ENCODE measurements at places on chromosomes 7 and 10.

DNA sequence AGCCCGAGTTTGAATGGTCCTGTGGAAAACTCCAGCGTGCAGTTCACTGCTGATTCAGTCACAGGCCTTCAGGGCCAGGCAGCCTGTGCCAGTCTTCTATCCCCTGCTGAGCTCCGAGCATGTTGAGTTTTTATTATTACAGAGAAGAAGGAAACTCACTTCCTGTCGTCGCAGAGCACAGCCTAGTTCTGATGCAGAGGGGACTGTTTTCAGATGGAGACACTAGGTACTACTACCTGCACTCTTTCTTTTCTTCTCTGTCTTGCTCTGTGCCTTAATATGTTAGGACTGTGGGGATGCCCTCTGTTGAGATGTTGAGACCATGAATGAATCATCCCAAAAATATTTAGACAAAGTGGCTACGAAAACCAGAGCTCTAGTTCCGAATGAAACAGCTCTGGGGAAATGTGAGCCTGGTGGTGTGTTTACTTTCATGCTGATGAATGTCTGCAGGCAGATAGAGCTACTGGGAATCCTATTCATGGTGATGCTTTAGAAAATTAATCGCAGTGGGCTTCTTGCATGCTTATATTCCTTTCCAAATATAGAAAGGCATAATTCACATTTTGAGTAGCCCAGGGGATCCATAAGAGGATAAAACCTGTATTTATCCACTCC, 29.6 kb downstream of the CASP7 start:
- DNase-seq = no peak

GRCh38 chr7:101953248-101953819, 135.9 kb downstream of the CUX1 start:
- DNase-seq = no peak

DNA sequence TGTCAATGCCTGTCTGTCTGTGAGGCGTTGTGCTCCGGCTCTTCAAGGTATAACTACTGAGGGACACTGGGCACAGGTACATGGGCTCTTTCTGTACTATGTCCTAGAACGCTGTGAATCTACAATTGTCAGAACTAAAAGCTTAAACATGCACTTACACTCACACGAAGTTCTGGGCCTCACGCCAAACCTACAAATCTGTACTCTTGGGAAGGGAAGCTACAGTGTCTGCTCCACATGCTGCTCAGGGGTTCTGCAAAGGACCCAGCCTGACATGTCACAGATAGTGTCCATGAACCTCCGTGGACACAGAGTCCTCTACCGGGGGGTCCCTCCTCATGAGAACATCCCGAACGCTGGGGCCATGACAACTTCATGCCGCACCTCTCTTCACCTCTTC, 268.7 kb downstream of the WDR37 start:
- DNase-seq = no peak

DNA sequence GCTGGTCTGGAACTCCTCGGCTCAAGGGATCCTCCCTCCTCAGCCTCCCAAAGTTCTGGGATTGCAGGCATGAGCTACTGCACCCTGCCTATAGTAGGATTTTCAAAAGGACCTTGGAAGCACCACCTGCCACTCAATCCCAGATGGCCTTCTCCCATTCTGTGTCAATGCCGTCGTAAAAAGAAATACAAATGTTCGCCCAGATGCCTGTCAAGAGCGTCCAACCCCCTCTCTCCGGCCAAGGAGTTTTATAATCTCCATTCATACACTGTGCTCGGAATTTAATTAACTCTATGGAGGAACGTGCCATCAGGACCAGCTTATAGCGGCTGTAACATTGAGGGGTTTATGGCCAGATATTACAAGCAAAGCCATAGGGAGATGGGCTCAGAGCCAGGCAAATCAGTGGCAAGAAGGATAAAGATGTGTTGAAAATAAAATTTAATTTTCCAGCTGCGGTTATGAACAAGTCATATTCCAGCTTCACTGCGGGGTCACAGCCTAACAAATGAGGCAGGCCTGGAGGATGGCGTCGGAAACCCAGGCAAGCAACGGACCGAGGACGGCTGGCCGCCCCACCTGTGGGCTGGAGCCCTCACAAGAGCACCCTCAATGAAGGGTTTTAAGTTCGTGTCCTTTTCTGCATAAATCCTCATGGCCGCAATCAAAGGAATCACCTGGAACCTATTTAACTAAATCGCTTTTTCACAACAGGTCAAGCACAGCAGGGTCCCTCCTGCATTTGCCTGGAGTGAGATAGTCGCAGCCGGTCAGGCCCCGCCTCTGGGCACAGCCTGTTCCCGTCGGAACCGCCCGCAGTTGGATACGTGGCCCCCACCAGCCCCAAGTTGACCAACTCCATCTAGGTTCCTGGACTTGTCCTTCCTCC, 374.5 kb upstream of the FOXK1 start:
- DNase-seq = no peak

- DNase-seq = no peak
Measured at GRCh38 chr7:107479303-107479702, 9.4 kb downstream of the GPR22 start.

- no peak for DNase-seq
Measured at GRCh38 chr10:99339077-99339476, 9.9 kb downstream of the CNNM1 start.

GRCh38 chr7:155464948-155465739, 7.2 kb downstream of the EN2 start:
- DNase-seq = no peak

All from left kidney (tissue), 8 donors.